NCI-H2107 (cell line): ENCODE measurements at places on chromosomes 16 and 17.

GRCh38 chr16:67677712-67678111 lies 11.1 kb downstream of the C16orf86 start:
- no peak for DNase-seq

DNA sequence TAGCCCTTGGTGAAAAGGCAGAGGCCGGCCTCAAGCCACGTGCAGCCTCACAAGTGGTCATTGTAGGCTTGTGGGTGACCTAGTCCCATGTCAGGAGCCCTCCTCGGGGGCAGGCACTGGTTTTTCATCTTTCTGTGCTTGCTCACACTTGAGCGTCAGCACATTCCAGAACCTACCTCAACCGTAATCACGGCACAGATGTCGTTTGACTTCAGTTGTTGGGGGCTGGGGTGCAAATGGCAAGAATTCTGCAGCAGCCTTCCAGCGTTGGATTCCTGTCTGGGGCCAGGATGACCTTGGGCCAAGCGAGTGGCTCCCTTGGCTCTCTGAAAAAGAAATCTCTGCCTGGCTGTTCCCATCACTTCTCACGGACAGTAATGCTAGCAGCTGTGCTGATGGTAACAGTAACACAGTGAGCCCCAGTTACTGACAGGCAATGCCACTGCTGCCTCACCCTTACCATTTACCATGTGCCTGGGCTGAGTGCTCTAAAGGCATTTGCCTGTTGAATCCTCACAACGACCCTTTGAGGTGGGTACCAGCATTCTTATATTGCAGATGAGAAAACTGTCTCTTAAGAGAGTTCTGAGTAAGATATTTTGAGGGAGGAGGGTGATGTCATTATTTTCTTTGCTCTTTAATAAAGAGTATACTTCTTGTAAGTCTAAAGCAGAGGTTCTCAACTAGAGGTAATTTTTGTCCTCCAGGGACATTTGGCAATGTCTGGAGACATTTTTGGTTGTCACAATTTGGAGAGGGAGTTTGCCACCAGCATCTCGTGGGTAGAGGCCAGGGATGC lies 46.5 kb downstream of the KSR1 start:
- no peak for DNase-seq

- no peak for DNase-seq
Measured at GRCh38 chr16:20904507-20905081, 4.0 kb downstream of the LYRM1 start.

DNA sequence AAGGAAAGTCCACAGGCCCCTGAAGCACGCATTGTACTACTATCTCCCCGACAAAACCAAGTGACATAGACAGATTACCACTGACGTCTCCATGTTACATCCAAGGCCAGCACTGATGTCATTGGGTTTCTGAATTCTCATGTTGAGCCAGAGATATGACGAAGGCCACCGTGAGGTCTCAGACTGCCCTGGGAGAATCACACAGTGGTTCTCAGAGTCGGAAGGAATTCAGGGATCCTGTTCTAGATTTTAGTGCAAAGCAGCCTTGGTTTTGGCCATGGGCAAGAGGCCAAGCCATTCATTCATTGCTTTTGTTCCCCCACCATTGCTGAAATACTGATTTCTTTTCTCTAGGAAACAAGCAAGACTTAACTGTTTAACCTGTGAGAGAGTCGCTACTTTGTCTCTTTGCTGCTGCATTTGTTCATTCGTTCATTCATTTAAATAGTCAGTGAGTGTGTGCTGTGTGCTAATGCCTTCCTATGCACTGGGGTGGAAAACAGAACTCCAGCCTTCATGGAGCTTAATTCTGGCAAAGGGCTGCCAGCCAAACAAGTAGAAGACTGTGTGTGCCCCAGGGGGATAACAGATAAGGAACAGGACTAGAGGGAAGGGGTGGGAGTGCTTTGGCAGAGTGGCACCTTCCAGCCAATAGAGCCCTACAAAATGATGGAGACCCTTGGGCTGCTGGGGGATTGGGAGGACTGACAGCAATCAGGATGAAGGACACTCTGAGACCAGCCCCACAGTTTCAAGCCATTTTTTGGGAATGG lies 222.3 kb downstream of the MSI2 start:
- no peak for DNase-seq

DNA sequence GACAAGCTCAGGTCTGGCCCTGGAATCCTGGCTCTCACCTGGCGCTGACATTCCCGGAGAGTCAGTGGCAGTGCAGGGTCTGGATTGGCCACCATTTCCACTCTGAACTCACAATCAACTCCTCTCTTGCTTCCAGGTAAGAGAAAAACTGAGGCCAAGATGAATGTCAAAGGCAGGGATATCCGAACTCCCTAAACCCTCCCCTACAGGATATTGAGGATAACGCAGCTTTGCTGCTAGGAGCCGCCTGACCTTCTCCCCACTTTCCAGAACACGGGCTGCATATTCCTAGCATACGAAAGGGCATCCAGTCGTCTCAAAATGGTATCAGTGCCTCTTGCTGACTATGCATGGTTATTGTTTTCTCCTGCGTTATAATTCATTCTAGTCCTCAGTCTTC lies 473.4 kb downstream of the SOX9 start:
- DNase-seq, result no peak

GRCh38 chr16:57532266-57532625 lies 4.1 kb downstream of the CCDC102A start:
- no peak for DNase-seq

DNA sequence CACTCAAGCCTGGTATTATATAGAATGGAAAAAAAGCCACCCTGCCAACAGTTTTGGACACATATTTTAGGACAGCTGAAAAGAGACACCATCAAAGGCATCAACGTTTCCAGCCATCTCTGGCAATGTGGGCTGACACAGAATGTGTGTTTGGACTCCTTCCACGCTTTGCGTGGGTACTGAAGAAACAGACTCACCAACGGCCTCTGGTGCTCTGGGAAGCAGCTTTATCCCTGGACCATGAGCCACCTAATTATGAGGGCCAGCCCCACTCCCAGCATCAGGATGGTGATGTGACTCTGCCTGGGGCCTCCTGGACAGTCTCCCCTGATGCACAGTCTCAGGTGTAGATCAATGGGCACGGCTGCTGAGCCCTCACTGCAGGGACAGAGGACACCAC lies 27.9 kb downstream of the CCDC57 start:
- DNase-seq, result no peak

DNA sequence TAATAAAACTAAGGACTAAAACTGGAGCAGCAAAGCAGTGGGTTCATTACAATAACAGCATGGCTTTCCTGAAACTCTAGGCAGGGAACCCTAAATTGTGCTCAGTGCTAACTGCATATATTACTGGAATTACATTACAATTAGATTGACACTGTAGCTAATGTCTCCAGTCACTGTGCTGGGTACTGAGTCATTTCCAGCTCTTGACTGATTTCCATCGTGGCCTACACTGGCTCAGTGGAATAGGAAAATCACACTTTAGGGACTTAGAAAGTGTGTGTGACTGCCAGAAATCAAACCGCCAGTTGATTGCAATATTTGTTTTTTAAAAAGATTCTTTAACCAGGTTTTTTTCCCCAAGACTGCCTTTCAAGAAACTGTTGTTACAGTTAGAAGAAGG lies 1447.4 kb upstream of the GOT2 start:
- DNase-seq, result no peak

DNA sequence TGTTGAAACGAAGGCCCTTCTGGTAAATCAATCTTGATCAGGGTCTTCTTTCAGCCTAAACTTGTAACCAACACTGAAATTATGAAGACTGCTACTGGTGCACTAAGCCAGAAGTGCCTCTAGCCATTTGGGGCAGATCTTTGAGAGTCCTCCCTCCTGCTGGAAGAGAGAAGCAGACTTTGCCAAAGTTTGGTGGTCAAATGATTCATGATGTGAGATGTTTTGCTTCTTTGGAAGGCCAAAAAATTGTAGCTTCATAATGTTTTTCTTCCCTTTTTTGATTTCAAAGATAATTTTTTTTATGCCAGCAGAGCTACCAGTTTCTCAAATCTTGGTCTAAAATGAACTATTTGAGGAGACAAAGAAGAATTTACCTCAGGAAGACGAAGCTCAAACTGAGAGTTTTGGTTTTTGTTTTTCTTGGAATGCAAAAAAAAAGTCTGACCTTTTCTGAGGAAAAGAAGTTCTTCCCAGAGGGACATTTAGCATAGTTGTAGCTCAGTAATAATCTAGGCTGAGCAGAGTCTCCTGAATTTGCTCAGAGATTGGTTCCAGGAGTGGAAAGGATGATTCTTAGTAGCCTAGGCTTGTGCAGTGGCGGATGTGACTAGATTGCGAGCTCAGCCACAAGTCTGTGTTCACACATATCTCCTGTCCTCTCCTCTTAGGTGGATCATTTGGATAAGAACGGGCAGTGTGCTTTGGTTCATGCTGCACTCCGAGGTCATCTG lies 50.9 kb downstream of the CYB561 start:
- DNase-seq, result no peak
